ENCODE measurements at places on chromosomes 3 and 15.

- H3K27me3 ChIP-seq, result no peaks in the 10 kb centered on the region
- no peak overlapping the region for H3K4me3 ChIP-seq
- no peak for DNase-seq
- H3K4me1 ChIP-seq, result no peaks in the 10 kb centered on the region
- H3K36me3 ChIP-seq, result no peaks in the 10 kb centered on the region
These were observed 146.9 kb upstream of the RARB start for GRCh38 chr3:25281041-25281731.

DNA sequence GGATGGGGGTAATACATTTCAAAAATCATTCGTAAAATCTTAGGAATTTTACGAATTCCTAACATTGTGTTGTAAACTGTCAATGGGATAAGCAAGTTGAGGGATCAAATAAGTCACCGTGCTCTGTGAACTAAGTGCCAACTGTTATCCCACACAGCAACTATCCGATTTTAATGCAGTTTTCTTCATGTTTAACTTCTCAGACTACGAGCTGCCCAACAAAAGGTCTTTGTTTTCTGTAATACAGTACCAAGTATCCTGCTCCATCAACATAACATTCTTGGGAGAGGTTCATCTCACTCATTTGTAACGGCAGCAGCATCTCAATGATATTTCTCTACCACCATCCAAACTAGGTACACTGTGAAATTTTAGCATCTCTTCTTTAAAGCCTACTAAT is 654.1 kb upstream of the LMCD1 start:
- no peaks in the 10 kb centered on the region for H3K27me3 ChIP-seq
- no peaks in the 10 kb centered on the region for H3K4me1 ChIP-seq
- no peak for DNase-seq
- no peak overlapping the region for H3K4me3 ChIP-seq
- no peak overlapping the region for H3K27ac ChIP-seq

- no peak for DNase-seq
- no peak overlapping the region for H3K4me3 ChIP-seq
- H3K27me3 ChIP-seq, result no peaks in the 10 kb centered on the region
These were observed 45.5 kb downstream of the SLC28A1 start for GRCh38 chr15:84929795-84930603.

- H3K4me3 ChIP-seq, result no peak overlapping the region
- no peak for DNase-seq
- peaks cover 7% of the 10 kb centered on the region for H3K4me1 ChIP-seq
- H3K27ac ChIP-seq, result no peak overlapping the region
These were observed 34.5 kb upstream of the NFKBIZ start for GRCh38 chr3:101814835-101815234.

DNA sequence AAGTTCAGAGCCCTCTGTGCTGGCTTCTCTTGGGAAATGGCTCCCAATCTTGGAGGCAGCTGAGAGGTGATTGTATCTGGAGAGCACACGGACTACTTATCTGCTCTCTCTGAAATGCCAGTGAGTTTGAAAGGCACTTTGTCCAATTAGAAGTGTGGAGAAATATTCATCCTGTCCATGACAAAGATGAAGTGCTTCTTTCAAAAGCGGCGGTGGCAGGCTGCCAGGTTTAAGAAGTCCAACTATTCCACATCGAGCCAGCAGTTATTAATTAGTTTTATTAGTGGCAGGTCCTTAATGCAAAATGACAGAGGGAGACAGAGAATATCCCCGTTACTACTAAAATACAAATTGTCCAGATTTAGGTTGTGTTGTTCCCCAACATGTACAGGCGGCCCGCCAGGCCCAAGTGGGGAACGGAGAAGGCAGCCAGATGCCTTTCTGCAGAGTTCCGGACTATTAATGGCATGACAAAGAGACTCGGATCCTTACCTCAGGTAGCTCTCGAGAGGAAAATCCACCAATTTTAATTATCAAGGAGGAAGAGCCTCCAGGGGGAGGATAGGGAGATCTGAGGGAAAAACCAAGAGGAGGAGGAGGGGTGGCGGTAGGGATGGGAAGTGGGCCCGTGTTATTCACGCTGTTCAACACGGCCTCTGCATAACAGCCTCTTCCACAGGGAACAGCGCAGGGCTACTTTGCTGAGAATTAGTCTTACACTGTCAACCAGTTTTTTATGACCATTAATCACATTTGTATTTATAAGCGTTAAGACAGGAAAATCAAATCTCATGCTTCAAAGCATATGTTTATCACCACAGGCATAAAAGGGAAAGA is 42.0 kb downstream of the RORA start:
- H3K27me3 ChIP-seq, result no peaks in the 10 kb centered on the region
- no peak overlapping the region for H3K27ac ChIP-seq
- DNase-seq, result no peak
- no peak overlapping the region for H3K4me3 ChIP-seq

DNA sequence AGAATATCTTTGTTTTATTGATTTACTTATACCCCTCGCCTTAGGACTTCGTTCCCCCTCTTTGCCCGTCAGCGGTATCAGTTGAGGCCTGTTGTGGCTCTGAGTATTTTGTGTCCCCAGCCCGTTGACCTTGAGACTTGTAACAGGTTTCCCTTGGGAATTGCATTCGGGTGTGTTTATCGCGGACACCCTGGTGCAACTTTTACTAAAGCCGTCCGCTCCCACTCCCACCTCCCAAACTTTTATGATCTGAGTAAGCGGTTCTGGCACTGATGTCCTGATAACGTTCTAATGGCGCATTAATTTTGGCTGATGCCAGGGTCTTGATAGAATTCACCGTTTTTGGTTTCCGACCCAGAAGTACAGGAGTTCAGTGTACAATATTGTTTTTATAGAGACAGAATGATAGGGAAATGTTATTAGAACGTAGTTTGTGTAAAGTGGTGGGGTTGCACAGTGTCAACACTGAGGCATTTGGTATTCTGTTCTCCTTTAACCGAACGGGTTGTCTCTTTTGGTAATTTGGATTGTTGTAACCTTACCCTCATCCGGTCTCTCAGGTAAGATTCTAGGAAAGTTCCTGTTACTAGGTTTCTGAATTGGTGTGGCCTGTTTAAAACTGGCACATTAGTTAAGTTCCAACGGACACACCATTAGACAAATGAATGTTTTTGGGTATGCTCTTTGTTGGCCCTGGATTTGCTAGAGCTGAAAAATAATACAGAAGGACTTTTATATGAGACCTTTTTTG is 47.8 kb downstream of the OIP5 start:
- H3K36me3 ChIP-seq, result peaks cover 47% of the 10 kb centered on the region
- DNase-seq, result peak; percentile 28
- H3K27me3 ChIP-seq, result no peaks in the 10 kb centered on the region
- H3K4me1 ChIP-seq, result peaks cover 5% of the 10 kb centered on the region

DNA sequence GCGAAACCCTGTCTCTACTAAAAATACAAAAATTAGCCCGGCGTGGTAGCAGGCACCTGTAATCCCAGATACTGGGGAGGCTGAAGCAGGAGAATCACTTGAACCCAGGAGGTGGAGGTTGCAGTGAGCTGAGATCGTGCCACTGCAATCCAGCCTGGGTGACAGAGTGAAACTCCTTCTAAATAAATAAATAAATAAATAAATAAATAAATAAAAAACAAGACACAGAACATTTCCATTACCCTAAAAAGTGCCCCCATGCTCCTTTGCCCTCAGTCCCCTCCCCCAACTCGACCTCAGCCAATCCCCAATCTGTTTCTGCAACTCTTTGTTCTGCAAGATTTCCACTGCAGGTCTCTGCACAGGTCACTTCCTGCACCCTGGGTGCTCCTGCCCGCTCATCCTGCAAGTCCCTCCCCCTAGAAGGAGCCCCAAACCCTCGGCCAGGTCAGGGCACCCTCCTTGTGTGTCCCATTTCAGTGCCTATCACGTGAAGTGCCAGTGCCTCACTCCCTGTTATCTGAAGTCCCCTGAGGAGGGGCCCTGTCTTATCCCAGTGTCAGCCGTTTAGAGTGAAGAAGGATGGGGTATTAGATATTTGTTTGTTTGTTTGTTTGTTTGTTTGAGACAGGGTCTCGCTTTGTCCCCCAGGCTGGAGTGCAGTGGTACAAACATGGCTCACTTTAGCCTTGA is 1.1 kb downstream of the FAM240A start:
- H3K27me3 ChIP-seq, result peaks cover 26% of the 10 kb centered on the region
- DNase-seq, result no peak
- H3K36me3 ChIP-seq, result no peaks in the 10 kb centered on the region
- H3K4me3 ChIP-seq, result no peak overlapping the region

GRCh38 chr3:87132801-87133200 is 94.3 kb upstream of the CHMP2B start:
- no peaks in the 10 kb centered on the region for H3K36me3 ChIP-seq
- H3K27me3 ChIP-seq, result no peaks in the 10 kb centered on the region
- no peaks in the 10 kb centered on the region for H3K4me1 ChIP-seq
- no peak overlapping the region for H3K4me3 ChIP-seq
- DNase-seq, result no peak
- no peak overlapping the region for H3K27ac ChIP-seq

GRCh38 chr3:63949005-63949404 is 36.8 kb upstream of the SCAANT1 start:
- no peaks in the 10 kb centered on the region for H3K27me3 ChIP-seq
- H3K27ac ChIP-seq, result no peak overlapping the region
- H3K4me1 ChIP-seq, result peaks cover 25% of the 10 kb centered on the region
- no peak for DNase-seq
- H3K36me3 ChIP-seq, result no peaks in the 10 kb centered on the region
- H3K4me3 ChIP-seq, result no peak overlapping the region

DNA sequence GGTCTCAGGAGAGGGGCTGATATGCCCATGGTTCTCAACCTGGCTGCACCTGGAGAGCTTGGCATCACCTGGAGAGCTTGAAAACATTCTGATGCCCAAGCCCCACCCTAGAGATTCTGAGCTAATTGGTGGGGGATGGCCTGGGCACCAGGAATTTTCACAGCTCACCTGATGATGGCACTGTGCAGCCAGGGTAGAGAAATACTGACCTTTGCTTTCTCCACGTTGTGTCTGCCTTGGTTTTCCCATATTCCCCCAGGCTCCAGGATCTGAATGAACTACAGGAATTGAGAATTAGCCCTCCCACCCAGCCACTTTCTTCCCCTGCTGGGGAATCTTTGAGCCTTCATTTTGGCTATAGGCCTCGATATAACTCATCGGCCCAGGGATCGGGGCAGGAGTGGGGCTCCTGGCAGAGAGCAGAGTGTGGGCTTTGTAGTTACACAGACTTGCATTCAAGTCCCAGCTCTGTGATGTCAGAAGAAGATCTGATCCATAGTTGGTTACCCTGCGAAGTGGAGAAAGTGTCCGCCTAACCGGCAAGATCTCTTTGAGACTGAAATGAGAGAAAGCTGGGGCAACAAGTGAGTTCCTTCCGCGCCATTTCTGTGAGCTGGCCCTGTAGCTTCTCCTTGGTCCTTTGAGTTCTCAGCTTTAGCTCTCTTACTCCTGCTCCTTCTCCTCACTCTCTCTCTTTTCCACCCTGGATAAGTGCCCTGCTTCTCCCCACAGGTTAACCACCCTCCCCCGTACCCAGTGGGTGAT is 33.1 kb upstream of the UBE2Q2 start:
- no peak overlapping the region for H3K4me3 ChIP-seq
- no peaks in the 10 kb centered on the region for H3K4me1 ChIP-seq
- H3K36me3 ChIP-seq, result no peaks in the 10 kb centered on the region
- H3K27me3 ChIP-seq, result peaks cover 24% of the 10 kb centered on the region
- DNase-seq, result no peak

All from tibial artery (tissue), 4 donors.